ENCODE measurements at places on chromosomes 1 and 21. TPM values are rescaled to one million over a fixed set of nuclear protein-coding genes. Genes with fewer than 3 reads are reported as not detected.
A peak's percentile ranks its signal among the peaks of the same experiment; 100 is the strongest.

GRCh38 chr1:203166192-203166940 lies 9.3 kb downstream of the MYBPH start:
- no peak for DNase-seq

- no peak for DNase-seq
Measured at GRCh38 chr1:230747890-230748800, 957 bp downstream of the CAPN9 start.

- no peak for DNase-seq
Measured at GRCh38 chr1:201683397-201683796, 144.5 kb downstream of the NAV1 start.

- DNase-seq: no peak
Measured at GRCh38 chr1:169570172-169570574, 16.1 kb downstream of the F5 start.

- no peak for DNase-seq
Measured at GRCh38 chr1:194618101-194618500, 1431.7 kb upstream of the B3GALT2 start.

GRCh38 chr1:180247061-180247460 lies 17.0 kb downstream of the LHX4 start:
- no peak for DNase-seq

- DNase-seq: no peak
Measured at GRCh38 chr1:114462341-114462740, 48.7 kb downstream of the TRIM33 start.

DNA sequence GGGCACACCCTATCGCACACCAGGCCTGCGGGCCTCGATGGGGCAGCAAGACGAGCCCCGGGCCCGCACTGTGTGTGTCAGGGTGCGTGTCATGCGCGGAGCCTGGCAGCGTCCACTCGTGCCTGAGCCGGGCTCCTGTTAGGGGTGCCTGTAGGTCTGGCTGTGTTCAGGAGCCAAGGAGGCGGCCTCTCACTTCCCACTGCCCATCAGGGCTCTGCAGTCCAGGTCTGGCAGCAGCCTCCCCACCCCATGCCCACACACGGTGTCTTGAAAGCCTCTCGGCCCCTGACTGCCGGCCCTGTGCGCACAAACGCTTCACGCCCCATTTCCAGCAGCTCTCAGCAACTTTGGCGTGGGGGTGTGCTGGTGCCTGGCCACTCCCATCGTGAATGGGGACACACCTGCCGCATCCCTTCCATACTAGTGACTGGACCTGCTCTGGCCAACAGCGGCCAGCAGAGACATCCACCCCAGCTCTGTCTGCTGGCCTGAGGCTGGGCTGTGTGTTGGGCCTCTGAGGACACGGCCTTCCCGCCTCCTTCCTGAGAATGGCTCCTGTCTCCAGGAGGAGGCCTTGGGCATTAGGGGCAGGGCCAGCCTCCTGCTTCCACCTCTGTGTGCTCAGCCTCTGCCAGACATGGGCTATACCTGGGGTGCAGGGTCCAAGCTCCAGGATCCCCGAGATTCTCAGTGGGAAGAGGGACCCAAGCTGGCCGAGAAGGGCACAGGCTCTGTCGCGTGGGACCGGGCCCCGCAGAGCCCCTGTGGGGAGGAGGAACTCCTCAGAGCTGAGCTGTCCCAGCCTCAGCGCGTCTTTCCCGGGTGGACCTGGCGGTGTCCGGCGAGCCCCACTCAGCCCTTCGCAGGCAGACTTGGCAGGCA lies 41.8 kb upstream of the ACTRT2 start:
- DNase-seq: no peak

GRCh38 chr1:84632673-84633434 lies 57.4 kb downstream of the SSX2IP start:
- no peak for DNase-seq

DNA sequence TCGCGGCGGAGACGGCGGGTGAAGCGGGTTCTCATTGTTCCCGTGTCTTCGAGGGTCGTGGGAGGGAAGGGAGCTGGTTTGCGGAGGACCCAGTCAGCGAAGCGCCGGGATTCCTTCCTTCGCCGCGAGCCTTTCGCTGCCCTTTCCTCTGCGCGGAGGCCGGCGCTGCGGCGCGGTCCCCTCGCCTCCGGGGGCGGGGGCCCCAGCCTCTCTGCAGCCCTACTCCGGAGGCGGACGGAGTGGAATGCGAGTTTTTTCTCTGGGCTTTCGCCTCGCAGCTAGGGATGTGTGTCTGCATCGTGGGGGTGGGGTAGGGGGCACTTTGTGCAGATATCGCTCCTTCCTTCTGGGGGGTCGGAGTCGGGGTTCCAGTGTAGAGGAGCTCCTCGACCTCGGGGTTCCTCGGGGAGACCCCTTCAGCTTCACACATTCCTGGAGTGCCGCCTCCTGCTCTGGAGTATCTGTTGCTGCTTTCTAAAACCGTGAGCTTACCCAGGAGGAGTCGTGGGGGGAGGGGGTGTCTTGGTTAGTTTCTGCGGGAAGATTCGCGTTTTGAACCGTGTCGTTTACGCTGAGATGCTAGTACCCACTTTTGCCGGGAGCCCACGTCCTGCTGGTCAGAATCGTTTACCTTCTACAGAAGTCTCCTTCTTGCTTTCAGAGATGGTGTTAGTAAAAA lies 595 bp downstream of the RNF2 start:
- DNase-seq: peak; percentile 14

DNA sequence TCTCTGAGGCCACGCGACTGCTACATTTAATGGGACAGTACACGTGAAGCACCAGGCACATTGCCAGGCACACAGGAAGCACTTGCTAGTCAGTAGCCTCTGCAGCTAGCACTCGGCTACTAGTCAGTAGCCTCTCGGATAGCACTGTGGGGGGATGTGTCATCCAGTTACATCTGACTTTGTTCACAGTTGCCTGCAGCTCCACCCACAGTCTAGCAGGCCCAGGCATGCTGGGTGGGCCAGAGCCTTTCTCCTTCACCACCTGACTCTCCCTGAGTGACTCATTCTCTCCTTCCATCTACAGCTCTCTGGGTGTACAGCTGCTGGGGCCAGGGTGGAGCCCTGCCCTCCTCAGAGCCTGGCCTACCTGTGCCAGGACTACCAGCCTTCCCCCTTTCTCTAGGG lies 51.5 kb downstream of the PTPRF start:
- peak; percentile 65 for DNase-seq

- DNase-seq: no peak
Measured at GRCh38 chr1:172882791-172883386, 167.9 kb downstream of the TNFSF18 start.

DNA sequence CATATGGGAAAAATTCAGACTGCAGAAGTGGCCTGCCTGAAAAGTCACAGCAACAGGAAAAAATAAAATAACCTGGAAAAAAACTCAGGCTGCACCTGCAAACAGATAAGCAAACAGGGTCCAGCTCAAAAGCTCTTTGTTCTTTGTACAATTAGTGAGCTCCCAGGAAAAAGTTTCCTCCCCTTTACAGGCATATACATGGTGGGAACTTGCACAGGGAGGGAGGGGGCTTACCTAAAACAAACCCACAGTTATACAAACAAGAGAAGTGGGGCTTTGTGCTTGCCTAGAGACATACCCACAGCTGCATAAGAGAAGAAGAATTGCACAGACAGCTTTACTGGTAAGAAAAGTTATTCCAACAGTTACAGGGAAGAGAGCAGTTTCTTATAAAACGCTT lies 31.7 kb upstream of the COG2 start:
- DNase-seq: no peak

GRCh38 chr1:94125551-94126514 lies 4.9 kb upstream of the ABCA4 start:
- no peak for DNase-seq

- DNase-seq: no peak
Measured at GRCh38 chr21:25901330-25901979, 166.7 kb downstream of the GABPA start.

GRCh38 chr1:20095564-20096434 lies 23.5 kb downstream of the PLA2G2D start:
- no peak for DNase-seq

DNA sequence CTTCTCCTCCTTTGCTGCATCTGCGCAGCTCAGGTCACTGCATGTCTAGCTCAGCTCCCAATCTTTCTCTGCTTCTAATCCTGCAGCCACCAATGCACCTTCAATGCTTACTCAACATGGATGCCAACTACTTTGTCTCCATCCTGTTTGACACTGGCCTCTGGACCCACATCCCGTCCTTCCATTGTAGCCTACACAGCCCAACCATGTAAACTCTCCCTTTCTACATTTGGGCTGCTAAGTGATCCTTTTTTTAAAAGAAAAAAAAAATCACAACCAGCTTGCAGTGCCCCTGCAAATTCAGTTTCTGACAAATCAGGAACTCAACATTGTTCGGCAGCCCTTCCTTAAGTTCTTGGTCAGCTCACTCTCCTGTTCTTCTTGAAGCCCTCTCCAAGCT lies 9.4 kb upstream of the CRABP2 start:
- no peak for DNase-seq

GRCh38 chr1:203476216-203476814 lies 709 bp downstream of the PRELP start:
- no peak for DNase-seq

GRCh38 chr1:210464519-210465039 lies 135.9 kb downstream of the HHAT start:
- no peak for DNase-seq

GRCh38 chr1:18599086-18599485 lies 31.6 kb upstream of the PAX7 start:
- peak; percentile 80 for DNase-seq

DNA sequence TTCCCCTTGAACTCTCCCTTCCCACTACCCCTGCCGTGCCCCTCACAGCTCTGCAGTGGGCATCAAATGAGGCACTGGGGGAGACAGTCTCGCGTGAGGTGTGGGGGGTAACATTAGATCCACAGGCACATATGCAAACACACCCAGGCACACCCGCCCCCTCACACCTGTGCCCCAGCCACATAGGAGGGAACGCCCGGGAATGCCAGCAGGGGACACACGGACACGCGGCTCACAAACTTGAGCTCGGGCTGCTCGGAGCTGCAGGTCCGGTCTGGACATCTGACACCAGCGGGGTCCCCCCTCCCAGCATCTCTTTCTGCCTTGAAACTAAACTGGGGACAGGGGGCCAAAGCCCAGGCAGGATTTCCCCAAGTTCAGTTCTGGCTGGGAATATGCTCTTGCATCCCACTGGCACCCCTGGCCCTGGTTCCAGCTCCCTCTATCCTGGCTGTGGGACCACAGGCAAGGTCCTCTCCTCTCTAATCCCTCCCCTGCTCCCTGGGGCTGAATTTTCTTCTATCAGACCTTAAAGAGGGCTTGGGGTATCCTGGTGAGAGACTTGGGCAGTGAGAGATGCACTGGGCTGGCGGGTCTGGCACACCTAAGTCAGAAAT lies 30.6 kb downstream of the CDCP2 start:
- no peak for DNase-seq

GRCh38 chr1:173798078-173798477 lies 26.4 kb upstream of the DARS2 start:
- DNase-seq: no peak

GRCh38 chr1:213345621-213346020 lies 294.6 kb downstream of the RPS6KC1 start:
- no peak for DNase-seq

DNA sequence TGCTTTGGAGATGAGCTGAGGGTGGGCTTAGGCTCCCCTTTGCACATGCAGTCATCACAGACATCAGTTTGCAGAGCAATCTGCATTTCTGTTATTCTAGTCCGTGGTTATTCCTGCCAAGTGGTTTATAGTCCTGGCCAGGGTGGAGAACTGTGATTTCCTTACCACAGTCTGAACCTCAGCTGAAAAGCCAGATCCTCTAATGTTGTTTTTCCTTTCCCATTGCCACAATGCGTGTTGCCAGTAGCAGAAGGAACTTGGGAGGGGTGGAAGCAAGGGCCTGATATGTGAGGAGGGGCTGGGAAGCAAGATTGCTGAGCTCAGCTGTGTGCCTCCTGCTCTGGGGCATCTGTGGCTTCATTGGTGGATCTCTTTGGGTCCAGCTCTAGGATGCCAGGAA lies 18.0 kb upstream of the ST3GAL3 start:
- DNase-seq: no peak

DNA sequence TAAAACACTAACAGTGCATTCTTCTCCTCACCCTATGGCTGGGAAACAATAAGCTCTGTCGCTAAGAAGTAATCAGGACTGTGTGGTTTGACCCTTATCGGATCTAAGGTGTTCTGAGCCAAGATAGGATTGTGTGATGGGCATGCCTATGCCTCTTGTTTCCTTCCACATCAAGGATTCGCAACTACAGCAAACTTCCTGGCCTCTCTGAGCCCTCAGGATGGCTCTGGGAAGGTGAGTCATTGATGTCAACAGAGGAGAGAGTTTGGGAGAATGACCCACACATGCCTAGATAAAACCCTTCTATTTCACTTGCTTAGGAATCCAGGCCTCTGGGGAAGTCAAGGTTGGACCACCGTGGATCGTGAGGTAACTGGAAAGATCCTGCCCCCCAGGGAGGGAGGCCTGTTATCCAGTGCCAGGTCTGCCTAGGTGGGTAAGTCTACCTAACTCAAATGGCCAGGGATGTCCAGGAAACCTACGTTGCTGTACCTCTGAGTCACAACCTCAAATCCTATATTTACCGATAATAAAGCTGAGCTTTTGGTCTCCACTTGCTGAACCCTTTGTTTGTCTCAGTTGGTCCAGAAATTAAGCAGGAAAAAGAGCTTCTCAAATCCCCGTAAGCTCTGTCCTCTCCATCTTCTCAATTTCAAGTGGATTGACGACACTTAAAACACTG lies 27.4 kb downstream of the TIAM1 start:
- no peak for DNase-seq

- DNase-seq: no peak
Measured at GRCh38 chr1:33328817-33329216, 7.9 kb upstream of the A3GALT2 start.

DNA sequence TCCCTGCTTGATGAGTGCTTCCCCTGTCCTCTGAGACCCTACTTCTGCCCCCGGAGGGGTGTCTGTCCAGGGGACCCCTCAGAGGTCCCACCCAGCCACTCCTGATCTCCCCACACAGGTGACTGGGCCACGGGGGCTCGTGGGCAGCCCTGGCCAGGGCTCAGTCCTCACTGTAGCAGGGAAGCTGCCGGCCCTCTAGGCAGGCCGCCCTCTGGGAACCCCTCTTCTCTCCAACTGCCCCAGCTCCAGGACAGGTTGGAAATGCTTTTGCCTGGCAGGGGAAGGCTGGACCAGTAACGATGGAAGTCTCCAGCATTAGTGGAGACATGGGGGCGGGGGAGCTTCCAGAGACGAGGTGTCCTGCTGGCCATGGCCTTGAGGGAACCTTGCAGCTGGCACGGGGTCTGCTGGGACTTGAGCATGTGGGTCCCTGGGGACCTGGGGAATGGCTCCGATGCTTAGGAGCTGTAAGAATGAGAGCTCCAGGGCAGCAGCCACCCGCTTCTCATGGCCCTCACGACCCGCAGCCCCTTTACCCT lies 3.1 kb upstream of the FNDC10 start:
- no peak for DNase-seq

Gene CD5L
- not detected for total RNA-seq

Gene USP25
- 111 TPM for total RNA-seq

Gene LRRN2
- total RNA-seq: 0.90 TPM

Gene CD160
- 1.0 TPM for total RNA-seq

Gene C1orf105
- total RNA-seq: 2.9 TPM

Gene GJB3
- 2.2 TPM for total RNA-seq

Gene MCOLN3
- total RNA-seq: 3.0 TPM

Gene OR2L13
- total RNA-seq: not detected

Gene TP73
- total RNA-seq: 0.63 TPM

Gene THAP3
- total RNA-seq: 20.3 TPM

Gene CD84
- total RNA-seq: 5.3 TPM

Gene GPR137B
- total RNA-seq: 21.1 TPM

Gene OXCT2
- 0.90 TPM for total RNA-seq

Gene CCDC30
- total RNA-seq: 7.2 TPM

Gene KRTAP13-2
- not detected for total RNA-seq

Gene KCNK2
- total RNA-seq: 3.3 TPM

Gene ZNF362
- 10.3 TPM for total RNA-seq

Gene NIT1
- 18.9 TPM for total RNA-seq
